ENCODE measurements at places on chromosomes 1 and 21.

DNA sequence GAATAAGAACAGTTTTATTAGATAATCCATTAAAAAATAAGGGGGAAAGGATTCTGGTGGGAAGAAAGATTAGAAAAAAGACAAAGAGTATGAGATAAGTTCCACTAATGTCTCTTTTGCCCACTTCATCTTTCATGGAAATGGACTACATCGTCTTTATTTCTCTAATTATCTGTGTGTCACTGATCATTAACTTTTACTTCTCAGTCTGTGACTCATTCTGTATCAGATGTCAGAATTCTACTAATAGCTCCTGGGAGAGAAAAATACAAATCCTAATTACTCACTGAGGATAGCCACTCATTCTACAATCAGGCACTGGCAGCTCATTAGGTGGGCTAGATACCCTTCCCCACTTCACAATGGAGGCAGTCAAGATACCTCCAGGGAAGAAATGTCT, 41.7 kb downstream of the ILDR2 start:
- no peak for DNase-seq

DNA sequence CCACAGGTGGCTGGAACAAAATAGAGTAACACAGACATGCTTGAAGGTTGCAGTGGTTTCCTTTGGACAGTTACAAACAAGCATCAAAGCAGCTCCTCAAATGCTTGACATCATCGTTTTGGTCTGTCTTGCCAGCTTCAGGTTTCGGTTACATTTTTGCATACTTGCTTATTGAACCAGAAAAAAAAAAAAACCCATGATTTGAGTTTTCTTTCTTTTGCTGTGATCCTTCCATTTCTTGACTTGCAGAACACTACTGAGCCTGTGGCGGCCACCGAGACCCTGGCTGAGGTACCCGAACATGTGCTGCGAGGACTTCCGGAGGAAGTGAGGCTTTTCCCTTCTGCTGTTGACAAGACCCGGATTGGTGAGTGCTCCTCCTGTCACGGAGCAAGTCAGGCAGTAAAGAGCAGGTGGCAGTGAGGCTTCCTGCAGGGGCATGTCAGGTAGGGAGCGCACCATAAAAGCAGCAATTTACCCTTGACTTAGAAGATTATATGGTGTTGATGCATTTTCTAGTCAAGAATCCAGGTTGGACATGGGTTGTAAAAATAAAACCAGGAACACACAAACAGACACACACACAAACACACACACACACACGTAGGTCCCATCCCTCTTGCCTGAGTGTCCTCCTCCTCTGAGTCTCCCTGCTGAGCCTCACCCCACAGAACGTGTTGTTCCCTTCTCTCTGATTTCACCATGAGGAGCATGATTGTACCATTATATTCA, 30.9 kb downstream of the PRDM2 start:
- DNase-seq = peak; percentile 52

GRCh38 chr1:39509360-39510009, 18.0 kb downstream of the BMP8A start:
- DNase-seq = no peak

DNA sequence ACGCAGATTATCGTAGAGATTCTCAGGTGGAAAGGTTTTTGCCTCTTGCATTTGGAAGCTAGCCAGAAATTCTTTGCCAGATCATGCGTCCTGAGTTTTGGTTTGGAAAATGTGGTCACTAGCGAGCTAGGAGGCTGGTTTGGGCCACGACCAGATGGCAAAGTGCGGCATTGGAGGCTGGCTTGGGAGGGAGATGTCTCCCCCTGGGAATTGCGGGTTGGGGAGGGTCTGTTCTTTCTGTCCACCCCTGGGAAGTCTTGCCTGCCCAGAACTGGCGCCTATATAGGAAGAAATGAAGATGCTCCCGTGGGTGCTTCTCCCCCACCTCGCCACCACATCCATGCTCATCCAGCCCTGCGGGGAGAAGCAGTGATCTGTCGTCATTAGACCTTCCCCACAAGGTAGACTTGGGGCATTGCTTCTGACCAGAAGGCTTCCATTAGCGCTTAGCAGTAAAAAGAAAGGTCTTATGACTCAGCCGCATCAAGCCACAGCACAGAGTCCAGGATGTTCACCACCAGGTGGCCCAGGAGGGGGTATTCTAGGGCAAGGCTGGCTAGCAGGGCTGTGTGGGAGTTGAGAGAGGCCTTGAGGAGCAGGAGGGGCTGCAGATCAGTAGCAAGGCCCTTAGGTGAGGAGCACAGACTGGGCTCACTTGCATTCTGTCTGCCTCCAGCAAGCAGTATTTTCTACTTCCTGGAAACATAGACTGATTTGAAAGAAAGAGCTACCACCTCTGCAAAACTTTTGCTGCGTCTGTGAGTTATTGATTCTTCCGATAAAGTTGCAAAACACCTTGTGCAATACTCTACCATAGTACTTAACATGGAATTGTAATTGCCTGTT, 1.5 kb upstream of the PTP4A2 start:
- DNase-seq = peak; percentile 60

GRCh38 chr21:33954395-33954794, 38.8 kb upstream of the ATP5PO start:
- DNase-seq = no peak

DNA sequence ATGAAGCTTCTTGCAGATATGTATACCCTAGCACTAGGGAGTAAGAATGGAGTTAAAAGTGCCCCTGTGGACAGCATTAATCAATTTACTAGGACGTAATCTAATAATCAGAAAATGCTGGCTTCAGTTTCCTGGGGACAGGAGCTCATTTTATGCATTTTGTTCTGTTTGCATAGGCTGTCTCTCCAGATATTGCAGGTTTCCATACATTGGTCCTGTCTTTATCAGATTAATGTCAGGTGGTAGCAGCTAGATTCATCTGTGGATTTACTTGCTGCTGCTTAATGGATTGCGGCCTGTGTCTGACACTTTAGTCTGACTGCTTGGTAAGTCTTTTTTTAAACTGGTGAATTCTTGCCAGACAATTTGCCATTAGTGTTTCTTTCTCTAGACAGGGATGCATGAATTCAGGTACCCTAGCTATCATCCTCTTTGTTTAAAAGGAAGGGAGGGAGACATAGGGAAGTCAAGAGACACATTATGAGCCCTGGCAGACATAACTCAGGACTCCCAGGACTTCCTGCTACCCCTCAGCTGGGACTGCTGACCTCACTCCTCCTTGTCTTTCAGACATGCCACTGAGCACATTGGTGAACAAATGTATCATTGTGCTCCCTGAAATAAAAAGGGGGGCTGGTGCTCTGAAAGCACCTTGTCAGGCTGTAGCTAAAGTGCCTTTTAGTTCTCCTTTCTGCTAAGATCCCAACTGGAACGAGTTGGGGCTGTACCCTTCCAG, 47.7 kb downstream of the NOS1AP start:
- DNase-seq = no peak

- no peak for DNase-seq
These were observed 160.7 kb downstream of the PGBD5 start for GRCh38 chr1:230265200-230266115.

DNA sequence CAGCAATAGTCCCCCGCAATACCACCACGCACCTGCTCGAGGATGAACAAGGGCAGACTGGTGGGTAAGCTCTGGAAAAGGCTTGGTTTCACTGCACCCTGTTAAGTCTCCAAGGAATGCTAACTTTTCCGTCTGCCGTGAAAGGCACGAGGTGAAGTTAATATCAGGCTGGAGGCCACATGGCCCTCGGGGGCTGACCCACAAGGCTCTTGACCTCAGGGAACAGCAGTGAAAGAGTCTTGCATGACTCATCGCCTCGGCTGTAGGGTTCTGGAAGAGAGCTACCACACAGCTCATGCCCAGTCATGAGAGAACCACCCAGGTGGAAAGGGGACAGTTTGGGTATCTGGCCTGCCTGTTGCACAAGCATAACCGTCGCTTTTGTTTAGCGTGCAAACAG, 24.7 kb downstream of the SCCPDH start:
- no peak for DNase-seq

DNA sequence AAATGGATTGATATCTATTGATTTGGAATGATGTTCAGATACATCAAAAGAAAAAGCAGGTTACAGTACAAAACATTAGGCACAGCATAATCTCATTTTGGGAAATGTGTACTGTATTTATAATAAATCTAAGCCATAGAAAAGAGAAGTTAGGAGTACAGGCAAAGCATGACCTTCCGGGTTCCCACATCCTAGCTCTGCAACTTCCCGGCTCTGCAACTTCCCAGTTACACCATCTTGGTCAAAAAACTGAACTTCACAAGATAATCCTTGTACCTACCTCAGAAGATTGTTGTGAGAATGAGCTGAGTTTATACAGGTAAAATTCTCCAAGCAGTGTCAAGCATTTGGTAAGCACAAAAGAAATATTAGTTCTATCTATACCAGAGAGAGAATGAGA, 21.7 kb upstream of the SLC44A3 start:
- DNase-seq = no peak

GRCh38 chr1:201383647-201384405, 6.3 kb upstream of the TNNT2 start:
- no peak for DNase-seq

- DNase-seq = no peak
These were observed 1.6 kb upstream of the CLSTN1 start for GRCh38 chr1:9825093-9826074.

DNA sequence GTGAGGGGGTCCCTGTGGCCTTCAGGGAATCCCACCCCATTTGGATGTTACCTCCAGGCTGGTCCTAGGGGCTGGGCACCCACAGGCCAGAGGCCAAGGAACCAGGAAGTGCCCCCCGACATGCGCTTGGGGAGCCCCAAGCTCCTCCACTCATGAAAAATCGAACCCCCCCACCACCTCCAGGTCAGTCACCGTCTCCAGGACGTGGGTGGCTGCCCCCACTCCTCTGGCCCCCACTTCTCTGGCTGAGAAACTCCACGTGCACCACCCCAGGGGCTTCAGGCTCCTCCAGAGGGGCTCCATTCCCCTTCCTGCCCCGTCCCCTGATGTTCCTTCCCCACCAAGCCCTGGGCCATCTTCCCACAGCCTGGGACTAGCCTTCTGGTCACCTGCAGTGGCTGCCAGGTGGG, 30.5 kb upstream of the POFUT2 start:
- DNase-seq = no peak

GRCh38 chr1:22919341-22920025, 53.2 kb downstream of the LACTBL1 start:
- DNase-seq = no peak

- no peak for DNase-seq
These were observed 9.4 kb downstream of the GLUL start for GRCh38 chr1:182381962-182382819.

DNA sequence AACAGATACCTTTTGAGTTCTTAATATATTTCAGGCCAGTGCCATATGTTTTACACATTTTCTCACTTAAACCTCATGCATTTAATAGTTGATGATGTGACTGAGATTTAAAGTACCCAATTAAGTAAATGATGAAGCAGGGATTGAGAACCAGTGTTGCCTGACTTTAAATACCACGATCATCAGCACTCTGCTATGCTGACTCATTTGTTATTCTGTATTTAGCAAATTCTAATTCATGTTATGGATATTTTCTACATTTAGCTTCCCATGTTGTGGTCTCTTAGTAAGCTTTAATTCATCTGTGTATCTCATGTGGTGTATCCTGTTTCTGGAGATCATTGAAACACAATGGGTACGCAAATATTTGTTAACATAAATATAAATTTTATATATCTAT, 363.0 kb downstream of the PTBP2 start:
- DNase-seq = no peak

- DNase-seq = no peak
These were observed 755 bp upstream of the THRAP3 start for GRCh38 chr1:36223381-36223995.

DNA sequence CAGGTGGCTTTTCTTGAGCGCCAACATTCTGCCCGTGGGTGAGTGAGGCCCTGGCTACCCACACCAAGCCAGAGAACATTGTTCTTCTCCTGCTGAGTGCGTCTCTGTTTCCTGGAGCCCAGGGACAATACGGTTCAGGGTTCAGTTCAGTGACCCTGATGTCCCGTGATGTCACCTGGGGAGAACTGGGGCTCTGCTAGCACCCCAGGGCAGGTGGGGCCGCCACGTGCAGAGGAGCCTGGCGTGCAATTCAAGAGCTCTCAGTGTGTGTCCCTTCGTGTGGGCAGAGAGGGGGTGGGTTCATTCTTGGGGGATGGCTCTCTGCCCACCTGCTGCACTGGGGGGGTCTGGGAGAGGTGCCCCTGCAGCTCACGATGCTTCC, 18.2 kb upstream of the PEX10 start:
- DNase-seq = no peak

- no peak for DNase-seq
These were observed 5.1 kb downstream of the TMCO4 start for GRCh38 chr1:19794583-19794982.

GRCh38 chr1:65265651-65266351, 43.5 kb upstream of the DNAJC6 start:
- DNase-seq = no peak

- no peak for DNase-seq
These were observed 1.8 kb upstream of the DUSP12 start for GRCh38 chr1:161747801-161748200.
